ENCODE measurements at places on chromosomes 16 and 17.

DNA sequence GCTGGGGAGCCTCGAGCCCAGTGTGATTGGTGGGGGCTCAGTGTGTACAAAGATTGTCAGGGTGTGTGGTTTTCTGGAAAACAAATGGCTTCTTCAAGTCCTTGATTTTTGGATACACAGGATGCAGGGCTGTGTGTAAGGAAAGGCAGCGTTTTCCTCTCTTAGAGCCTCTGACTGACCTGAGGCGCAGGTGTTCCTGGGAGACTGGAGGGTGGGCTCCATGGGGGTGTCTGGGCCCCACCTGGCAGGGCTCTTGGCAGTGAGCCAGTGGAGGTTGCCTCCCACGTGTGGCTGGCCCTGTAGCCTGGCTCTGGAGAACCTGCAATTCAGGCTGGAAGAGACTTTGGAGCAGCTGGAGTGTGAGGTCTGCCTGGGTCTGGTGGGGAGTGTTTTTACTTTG lies 5.0 kb downstream of the FOXK2 start:
- DNase-seq: no peak

DNA sequence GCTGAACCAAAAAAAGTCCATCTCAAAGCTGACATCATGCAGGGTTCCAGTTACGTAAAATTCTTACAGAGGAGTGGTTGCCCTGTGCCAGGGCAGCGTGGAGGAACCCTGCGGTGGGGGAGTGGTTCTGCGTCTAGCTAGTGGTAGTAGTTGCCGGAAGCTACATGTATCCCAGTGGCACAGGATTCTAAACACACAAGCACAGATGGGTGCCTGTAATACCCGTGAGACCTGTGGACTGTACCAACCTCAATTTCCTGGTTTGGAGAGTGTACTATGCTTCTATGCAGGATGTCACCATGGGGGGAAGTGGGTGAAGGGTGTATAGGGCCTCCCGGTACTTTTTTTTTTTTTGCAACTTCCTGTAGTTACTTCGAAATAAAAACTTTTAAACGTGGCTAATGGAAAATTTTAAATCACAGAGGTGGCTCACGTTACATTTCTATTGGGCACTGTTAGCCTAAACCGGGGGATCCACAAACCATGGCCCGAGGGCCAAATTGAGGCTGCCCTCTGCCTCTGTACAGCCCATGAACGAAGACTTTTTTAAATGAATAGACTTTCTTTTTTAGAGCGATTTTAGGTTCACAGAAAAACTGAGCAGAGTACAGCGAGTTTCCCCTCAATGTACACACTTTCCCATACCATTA lies 38.5 kb downstream of the TBC1D16 start:
- DNase-seq: peak; percentile 88

GRCh38 chr17:42843358-42843934 lies 934 bp upstream of the AOC2 start:
- no peak for DNase-seq

DNA sequence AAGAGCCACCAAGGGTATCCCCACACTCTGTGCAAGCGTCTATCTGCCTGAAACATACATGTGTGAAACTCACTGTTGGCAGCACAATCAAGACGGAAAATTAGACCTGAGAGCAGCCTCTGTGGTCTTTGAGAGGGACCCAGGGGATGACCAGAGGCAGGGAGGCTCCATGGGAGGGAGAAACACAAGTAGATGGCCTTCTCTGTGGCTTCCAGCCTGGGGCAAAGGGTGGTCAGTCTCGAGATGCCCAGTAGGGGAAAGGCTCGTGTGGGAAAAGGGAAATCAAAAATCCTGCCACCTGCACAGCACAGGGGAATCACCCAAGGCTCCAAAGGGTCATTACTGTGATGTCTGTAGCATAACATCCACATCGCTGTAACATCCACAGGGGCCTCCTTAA lies 823.3 kb downstream of the KCNJ18 start:
- DNase-seq: no peak

- DNase-seq: peak; percentile 55
Measured at GRCh38 chr16:2194852-2195321, 1.5 kb downstream of the CASKIN1 start.

DNA sequence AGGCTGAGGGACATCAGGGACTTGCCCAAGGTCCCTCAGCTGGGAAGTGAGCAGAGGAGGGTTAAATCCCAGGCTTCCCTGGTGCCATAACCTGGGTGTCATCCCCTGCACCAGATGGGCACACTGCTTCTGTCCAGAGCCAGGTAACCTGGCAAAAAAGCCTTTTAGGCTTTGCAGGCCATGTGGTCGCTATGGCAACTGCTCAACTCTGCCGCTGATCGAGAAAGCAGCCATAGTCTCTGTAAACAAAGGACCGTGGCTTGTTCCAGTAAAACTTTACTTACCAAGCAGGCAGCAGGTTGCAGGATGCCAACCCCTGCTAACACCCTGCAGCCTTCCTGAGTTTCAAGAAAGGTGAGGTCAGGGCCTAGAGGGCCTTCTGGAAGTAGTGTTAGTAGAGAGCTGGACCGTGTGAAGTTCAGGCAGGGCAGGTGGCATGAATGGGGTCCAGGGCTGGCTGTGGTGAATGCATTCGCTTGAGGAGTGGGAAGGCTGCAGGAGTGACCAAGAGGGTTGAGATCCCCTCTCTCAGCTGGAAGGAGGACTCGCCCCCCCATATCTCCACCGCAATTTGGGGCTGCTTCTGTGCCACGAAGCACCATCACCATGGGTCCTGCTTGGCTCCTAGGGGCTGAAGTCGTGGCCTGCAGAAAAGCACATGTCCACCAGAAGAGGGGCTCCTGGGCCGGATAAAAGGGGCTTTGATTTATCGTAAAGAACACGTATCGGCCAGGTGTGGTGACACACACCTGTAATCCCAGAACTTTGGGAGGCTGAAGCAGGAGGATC lies 91.3 kb downstream of the SOCS1 start:
- DNase-seq: no peak

- no peak for DNase-seq
Measured at GRCh38 chr16:48576927-48577326, 33.1 kb downstream of the N4BP1 start.

GRCh38 chr17:81526662-81527571 lies 1.3 kb upstream of the FSCN2 start:
- no peak for DNase-seq

GRCh38 chr17:77696721-77697460 lies 261.6 kb upstream of the TNRC6C start:
- no peak for DNase-seq

DNA sequence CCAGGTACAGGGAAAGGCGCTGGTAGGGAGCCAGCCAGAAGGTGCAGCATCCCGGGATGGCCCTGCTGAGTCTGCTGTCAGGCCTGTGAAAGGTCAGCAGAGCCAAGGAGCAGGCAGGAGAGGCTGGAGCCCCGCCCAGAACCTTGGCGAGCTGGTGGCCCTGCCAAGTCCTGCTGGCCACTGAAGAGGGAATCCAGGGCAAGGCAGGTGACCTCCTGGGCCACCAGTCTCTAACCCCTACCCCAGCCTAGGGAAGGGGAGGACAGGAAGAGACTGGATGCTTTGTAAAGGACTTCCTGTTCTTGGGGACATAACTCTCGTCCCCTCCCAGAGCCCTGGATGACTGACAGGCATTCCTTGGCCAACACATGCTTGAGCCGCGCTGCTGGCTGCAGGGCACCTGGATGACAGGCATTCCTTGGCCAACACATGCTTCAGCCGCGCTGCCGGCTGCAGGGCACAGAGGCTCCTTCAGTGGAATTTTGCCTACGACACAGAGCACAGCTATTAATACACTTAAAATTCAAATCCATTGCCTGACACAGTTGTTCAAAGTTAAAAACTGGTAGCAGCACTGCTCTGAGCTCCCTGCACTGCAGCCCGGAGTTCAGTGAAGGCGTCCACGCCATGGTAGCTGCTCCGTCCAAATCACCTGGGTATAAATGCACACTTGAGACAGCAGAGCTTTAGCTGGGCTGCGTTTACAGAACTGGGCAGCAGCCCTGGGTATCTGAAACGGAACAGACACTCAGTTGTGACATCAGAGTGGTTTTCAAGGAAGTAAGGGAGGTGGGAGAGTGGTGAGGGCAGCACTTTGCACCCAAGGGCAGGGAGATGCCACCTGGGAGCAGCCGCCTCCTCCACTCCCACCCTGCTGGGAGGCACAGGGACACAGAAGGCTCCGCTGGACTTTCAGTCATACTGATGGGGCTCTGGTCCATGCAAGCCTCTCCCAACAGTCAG lies 2.0 kb upstream of the BRICD5 start:
- DNase-seq: no peak

- peak; percentile 17 for DNase-seq
Measured at GRCh38 chr17:5184288-5184687, 7.4 kb downstream of the ZNF594 start.
